ENCODE measurements at places on chromosomes 2 and 18. TPM values are rescaled to one million over a fixed set of nuclear protein-coding genes. Genes with fewer than 3 reads are reported as not detected.

TUBB6 gene
- polyA plus RNA-seq = 77.2 TPM

HYCC2 gene
- polyA plus RNA-seq = 6.7 TPM

ST8SIA3 gene
- polyA plus RNA-seq = 0.01 TPM

CSRNP3 gene
- polyA plus RNA-seq = 0.25 TPM

FAM161A gene
- polyA plus RNA-seq = 0.94 TPM

CDH2 gene
- 0.14 TPM for polyA plus RNA-seq

IL36B gene
- 0.05 TPM for polyA plus RNA-seq

ATP6V1B1 gene
- polyA plus RNA-seq = 0.33 TPM

DPYSL5 gene
- not detected for polyA plus RNA-seq

KCNG3 gene
- 0.10 TPM for polyA plus RNA-seq

CD226 gene
- 0.49 TPM for polyA plus RNA-seq

RBM45 gene
- polyA plus RNA-seq = 14.1 TPM

PTCD3 gene
- 26.2 TPM for polyA plus RNA-seq

MFSD2B gene
- polyA plus RNA-seq = 0.58 TPM

SOX11 gene
- 0.05 TPM for polyA plus RNA-seq

UGT1A8 gene
- not detected for polyA plus RNA-seq

ELMOD3 gene
- polyA plus RNA-seq = 11.9 TPM

DNMT3A gene
- polyA plus RNA-seq = 12.6 TPM

SPHKAP gene
- 0.02 TPM for polyA plus RNA-seq

SKOR2 gene
- polyA plus RNA-seq = not detected

C18orf32 gene
- polyA plus RNA-seq = 81.7 TPM

CKAP2L gene
- polyA plus RNA-seq = 0.48 TPM

RFTN2 gene
- 0.40 TPM for polyA plus RNA-seq

TMEM169 gene
- polyA plus RNA-seq = 0.62 TPM

NEU2 gene
- not detected for polyA plus RNA-seq

SPIRE1 gene
- 12.0 TPM for polyA plus RNA-seq

ITPRIPL1 gene
- polyA plus RNA-seq = 0.33 TPM

MRPS9 gene
- polyA plus RNA-seq = 28.6 TPM

AQP12A gene
- polyA plus RNA-seq = not detected

RPRM gene
- 0.50 TPM for polyA plus RNA-seq

KCTD18 gene
- 6.8 TPM for polyA plus RNA-seq

PROM2 gene
- 4.1 TPM for polyA plus RNA-seq

ZNF396 gene
- 2.7 TPM for polyA plus RNA-seq

FBXO48 gene
- 0.67 TPM for polyA plus RNA-seq

MPHOSPH10 gene
- 16.8 TPM for polyA plus RNA-seq

TRIM54 gene
- 0.10 TPM for polyA plus RNA-seq

CHST10 gene
- polyA plus RNA-seq = 5.1 TPM

RNMT gene
- 9.1 TPM for polyA plus RNA-seq

Measured in lung (tissue), 17 donors.